ENCODE measurements at places on chromosomes 3 and 15. TPM values are rescaled to one million over a fixed set of nuclear protein-coding genes. Genes with fewer than 3 reads are reported as not detected.

Gene PLAAT1
- 2.1 TPM for total RNA-seq

Gene LRTM1
- total RNA-seq = not detected

Gene NDN
- total RNA-seq = 77.3 TPM

Gene SPTBN5
- total RNA-seq = 0.51 TPM

Gene SLCO2A1
- total RNA-seq = 0.75 TPM

Gene ESYT3
- total RNA-seq = 0.87 TPM

Gene SERPINI2
- total RNA-seq = not detected

Gene RAB27A
- 4.6 TPM for total RNA-seq

Gene GADL1
- not detected for total RNA-seq

Gene BUB1B
- 59.8 TPM for total RNA-seq

Gene FBXO40
- not detected for total RNA-seq

Gene ACOX2
- 1.7 TPM for total RNA-seq

Gene PSMD2
- total RNA-seq = 1,067 TPM

GRCh38 chr3:141178551-141178950 lies 53.1 kb upstream of the PXYLP1 start:
- no peak for DNase-seq

DNA sequence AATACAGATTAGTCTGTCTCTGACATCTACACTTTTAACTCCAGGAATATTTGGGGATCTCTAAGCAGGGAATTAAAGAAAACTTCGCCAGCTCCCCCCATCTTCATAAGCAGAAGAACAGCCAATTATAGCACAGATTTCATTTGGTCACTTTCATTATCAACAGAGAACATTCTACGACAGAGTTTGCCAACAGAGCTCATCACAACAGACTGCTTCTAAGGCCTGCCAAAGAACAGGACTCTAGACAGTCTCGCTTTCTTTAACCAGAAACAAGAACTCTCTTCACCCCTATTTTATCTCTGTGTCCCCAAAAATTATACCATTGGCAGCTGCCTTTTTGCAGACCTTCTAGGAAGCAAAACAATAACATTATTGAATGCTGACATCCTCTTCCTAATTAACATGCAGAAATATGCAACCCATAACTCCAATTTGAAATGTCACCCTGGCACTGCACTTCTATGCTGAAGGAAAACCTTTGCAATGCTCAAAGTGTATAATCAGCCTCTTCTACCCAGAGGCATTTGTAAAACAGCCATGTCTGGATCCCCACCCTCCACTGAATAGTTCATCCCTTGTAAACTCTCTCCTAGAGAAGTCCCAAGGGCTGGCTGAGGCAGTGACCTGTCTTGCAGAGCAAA lies 552.8 kb downstream of the MAGI1 start:
- DNase-seq = no peak

GRCh38 chr3:111415018-111415417 lies 127.0 kb upstream of the CD96 start:
- no peak for DNase-seq

- DNase-seq = no peak
Measured at GRCh38 chr3:94305835-94306611, 243.2 kb downstream of the NSUN3 start.

DNA sequence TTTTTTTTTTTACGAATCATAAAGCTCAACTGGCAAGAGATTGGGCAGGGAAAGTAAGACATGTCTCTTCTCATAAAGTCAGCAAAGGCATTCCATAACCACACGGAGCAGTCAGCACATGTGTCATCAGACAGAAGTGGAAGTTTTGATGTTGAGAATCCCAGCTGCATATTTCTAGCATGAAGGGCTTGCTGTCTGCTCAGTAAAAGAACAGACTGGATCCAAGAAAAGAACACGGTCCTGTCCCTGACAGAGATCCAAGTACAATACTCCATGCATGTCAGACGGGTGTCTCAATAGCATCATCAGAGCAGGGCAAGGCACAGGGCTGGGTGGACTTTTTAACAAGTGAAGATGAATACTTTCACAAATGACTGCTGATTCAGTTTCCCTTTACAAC lies 38.2 kb downstream of the ABI3BP start:
- DNase-seq = no peak

DNA sequence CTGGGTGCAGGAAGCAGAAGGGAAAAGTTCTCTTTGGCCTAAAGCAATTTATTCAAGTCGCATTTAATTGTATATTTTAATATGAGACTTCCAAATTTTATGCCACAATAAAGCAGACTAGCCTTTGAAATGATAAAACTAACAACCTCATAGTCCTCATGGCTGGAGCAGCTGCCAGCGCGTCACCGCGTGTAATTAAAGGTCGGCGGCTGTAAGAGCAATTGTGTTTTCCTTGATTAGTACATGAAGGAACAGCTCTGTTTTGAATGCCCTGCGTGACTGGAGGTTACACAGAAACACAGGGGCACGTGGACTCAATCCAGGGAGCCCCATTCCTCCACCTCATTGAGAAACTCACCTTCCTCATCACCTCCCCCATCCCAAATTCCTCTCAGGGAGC lies 10.1 kb upstream of the LRRC15 start:
- DNase-seq = no peak

DNA sequence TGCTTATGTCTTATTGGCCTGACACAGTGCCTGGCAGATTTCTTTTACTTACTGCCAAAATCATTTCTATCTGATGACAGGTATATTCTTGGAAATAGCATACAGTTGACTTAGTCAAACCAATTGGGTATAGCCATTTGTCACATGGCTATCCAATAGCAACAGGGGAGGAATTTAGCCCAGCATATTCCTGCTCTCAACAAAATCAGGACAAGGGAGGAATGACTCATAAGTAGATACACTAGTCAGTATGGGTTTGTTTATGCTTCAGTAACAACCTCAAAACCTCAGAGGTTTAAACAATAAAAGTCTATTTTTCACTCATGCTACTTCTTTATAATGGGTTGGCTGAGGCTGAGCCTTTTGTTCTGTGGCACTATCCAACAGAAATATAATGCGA lies 38.0 kb upstream of the VILL start:
- no peak for DNase-seq

- DNase-seq = no peak
Measured at GRCh38 chr15:68414206-68414555, 17.8 kb downstream of the ITGA11 start.

DNA sequence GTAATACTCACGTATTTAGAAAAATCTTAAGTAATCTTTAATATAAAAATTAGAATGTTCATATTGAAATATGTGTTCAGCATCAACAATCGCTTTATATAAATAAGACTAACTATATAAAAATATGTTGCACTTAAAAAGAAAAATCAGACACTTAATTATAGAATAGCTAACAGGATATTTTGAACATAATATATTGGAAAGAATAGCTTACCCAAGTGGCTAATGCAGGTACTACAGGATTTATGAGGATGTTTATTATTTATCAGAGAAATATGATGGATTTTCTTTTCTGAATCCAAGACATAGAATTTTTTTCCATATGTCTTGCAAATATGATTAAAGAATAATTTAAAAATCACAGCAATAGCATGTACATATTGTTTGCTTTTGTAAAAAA lies 567.9 kb upstream of the GBE1 start:
- DNase-seq = no peak

GRCh38 chr3:179933080-179933479 lies 103.7 kb downstream of the PEX5L start:
- DNase-seq = no peak

DNA sequence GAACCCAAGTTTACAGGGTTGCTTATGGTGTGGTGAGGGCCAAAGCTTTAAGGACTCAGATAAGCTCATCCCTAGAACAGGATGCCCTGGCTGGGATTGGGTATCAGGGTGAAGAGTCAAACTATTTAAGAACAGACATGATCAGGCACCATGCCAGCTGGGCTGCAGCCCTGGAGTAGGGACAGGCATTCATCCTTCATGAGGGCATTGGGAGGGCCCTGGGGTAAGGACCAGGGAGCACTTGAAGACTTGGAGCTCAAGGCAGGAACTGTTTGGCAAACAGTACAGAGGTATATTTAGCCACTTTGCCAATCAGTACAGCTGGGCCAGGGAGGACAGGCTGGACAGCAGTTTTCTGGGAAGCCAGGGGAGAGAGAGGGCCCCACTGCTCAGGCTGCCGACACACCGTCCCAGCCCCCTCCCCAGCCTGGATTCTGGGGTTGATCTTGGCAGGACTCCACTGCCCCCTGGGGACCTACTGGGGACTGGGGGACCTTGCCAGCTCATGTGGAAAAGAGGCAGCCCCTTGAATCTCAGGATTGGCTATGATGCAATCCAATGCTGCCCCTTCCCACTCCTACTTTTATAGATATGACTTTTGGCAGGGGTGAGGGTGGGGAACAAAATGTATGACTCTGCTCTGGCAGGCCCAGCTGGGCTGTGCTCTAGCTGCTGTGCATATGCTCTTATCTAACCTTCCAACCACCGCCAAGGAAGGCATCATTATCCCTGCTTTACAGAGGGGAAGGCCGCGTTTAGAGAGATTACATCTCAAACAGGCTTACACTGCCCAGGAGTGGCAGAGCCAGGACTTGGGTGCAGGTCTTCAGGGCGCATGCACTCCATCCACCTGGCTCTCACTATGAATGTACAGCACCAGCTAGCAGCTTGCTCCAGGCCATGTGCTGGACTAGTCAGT lies 2.3 kb downstream of the PLA2G4E start:
- DNase-seq = no peak

- DNase-seq = no peak
Measured at GRCh38 chr3:130619196-130619595, 102.2 kb downstream of the COL6A6 start.

DNA sequence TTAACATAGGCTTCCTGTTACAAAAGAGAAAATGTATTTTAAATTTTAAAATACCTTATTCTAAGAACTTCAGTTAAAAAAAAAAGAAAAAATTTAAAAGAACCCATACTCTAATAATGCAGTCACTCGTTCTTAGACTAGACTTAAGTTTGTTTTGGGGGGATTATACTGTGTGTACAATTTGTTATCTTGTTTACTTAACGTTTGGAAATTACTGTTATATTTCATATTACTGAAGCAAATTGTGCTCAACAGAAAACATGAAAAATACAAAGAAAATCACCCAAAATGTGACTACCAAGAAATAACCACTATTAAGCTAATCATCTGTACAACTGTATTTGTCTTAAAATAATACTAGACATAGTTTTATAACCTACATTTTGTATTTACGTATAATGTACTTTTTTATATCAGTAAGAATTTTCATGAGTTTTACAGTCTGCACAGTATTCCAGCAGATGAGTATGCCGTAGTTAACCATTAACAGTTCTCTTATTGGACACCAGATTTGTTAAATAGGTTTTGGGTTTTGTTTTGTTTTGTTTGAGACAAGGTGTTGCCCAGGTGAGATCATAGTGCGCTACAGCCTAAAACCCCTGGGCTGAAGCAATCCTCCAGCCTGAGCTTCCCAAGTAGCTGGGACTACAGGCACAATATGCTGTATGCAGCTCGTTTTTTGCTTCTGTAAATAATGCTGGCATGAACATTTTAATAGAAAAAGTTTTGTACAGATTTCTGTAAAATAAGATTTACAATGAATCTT lies 88.8 kb upstream of the CHD2 start:
- DNase-seq = no peak

DNA sequence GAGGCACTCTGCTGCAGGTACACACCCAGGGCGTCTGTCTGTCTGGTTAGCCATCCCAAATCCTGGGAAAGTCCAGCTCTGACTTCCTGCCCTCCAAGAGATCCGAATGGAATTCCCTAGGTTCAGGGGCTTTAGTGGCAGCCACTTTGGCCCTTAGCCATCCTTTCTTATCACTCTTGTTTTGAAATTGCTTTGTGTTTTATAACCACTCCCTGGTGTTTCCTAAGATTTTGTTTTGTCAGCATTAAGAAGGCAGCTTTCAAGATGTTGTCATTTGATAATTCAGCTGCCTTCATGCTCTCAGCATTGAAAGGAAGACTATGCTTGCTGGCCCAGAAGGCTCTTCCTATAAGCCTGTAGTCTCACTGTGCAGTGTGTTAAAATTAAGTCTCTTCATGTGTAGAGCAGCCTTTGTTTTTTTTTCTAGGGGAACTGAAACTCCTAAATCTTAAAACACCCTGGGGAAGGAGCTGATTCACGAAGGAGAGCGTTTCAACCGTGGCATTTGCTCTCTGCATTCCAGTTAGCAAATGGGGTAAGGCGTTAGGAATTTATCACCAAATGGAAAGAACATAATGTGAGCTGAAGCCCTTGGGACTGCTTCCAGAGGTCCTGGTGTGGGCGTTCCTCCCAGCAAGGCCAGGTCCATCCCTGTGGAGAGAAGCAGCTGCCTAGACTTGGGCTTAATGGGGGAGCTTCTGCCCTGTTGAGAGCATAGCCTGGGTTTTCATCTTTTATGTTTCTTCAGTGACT lies 14.2 kb upstream of the CLEC3B start:
- DNase-seq = peak; percentile 72

- DNase-seq = no peak
Measured at GRCh38 chr3:195550723-195551122, 7.6 kb upstream of the PPP1R2 start.

DNA sequence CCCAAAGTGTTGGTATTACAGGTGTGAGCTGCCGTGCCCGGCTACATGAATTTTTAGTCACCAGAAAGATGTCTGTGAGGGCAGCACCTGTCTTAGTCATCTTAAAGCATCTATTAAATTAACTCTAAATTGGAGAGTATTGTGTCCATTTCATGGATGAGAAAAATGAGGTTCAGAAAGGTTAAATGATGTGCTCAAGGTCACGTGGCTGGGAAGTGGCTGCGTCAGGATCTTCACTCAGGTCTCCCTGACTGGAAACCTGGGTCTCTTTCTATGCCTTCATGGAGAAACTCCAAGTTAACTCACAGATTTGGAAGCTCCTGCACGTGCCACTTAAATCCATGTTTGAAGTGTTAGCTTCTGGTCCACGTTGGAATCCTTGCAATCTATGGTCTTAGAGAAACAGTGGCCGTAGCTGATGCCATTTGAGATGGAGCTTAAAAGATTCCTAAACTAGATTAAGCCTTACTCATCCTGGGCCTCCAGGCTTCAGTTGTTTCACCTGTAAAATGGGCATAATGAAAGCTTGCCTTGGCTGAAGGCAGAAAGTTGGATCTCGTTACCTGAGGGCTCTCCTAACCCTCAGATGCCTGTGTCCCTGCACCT lies 5.2 kb upstream of the TMEM40 start:
- no peak for DNase-seq
